Caco-2 (cell line): ENCODE measurements at places on chromosomes 6 and 20. TPM values are rescaled to one million over a fixed set of nuclear protein-coding genes. Genes with fewer than 3 reads are reported as not detected.

- H3K4me1 ChIP-seq, result peaks cover 3% of the 10 kb centered on the region; the same call in 1 of the 2 replicates
- no peaks in the 10 kb centered on the region for H3K27me3 ChIP-seq
- no peaks in the 10 kb centered on the region for H3K36me3 ChIP-seq
- DNase-seq, result no peak
- H3K4me3 ChIP-seq, result no peak overlapping the region
Observed at GRCh38 chr6:110395221-110395620, 20.2 kb downstream of the DDO start.

The TTLL9 gene
- total RNA-seq, result not detected in 2 replicates

- no peak for DNase-seq
- no peaks in the 10 kb centered on the region for H3K27me3 ChIP-seq
- H3K36me3 ChIP-seq, result no peaks in the 10 kb centered on the region
Observed at GRCh38 chr6:85421181-85421580, 28.7 kb upstream of the NT5E start.

DNA sequence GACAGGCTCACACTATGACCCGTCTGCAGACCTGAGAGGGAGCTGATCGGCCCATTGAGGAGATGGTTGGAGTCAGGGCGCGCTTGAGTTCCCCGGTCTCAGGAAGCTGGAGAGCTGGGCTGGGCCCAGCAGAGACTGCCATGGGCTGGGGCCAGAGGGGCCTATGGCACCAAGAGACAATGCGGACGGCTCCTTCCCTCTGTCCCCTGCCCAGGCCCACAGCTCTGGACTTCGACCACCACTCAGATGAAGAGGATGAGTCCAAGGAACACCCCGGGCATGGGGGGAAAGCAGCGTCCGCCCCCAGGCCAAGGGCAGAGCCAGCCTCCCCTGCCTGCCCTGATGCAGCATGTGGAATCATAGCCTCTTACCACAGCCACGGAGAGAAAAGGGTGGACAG is 40.2 kb upstream of the PHACTR3 start:
- no peaks in the 10 kb centered on the region for H3K4me1 ChIP-seq
- H3K36me3 ChIP-seq, result no peaks in the 10 kb centered on the region
- H3K4me3 ChIP-seq, result no peak overlapping the region
- peak; percentile 41 for DNase-seq
- H3K27me3 ChIP-seq, result no peaks in the 10 kb centered on the region; the same call in 1 of the 2 replicates

- no peak for DNase-seq
- H3K4me3 ChIP-seq, result no peak overlapping the region
Observed at GRCh38 chr6:7658543-7658942, 67.4 kb upstream of the BMP6 start.

DNA sequence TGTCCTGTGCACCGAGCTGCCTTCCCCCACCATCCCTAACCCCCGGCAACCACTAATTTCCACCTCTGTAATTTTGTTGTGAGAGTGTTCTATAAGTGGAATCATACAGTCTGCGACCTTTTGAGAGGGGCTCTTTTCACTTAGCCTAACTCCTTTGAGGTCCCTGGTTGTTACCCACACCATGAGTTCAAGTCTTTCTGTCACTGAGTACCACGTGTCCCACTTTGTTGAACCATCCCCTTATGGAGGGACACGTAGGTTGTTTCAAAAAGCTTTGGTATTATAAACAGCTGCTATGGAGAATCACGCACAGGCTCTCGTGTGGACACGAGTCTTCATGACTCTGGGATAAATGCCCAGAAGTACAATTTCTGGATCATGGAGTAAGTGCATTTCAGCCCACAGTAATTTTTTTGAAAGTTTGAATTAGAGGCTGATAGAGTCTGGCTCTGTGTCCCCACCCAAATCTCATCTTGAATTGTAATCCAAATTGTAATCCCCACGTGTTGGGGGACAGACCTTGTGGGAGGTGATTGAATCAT is 9.5 kb downstream of the FAM209B start:
- no peak for DNase-seq
- no peaks in the 10 kb centered on the region for H3K4me1 ChIP-seq
- no peaks in the 10 kb centered on the region for H3K27me3 ChIP-seq
- no peak overlapping the region for H3K4me3 ChIP-seq

- peak; percentile 54 for DNase-seq
- no peaks in the 10 kb centered on the region for H3K36me3 ChIP-seq
- H3K27me3 ChIP-seq, result no peaks in the 10 kb centered on the region
- no peak overlapping the region for H3K4me3 ChIP-seq
- H3K27ac ChIP-seq, result peak overlapping the region; percentile 37
Observed at GRCh38 chr6:144158133-144158532, 7.8 kb downstream of the STX11 start.

- H3K36me3 ChIP-seq, result no peaks in the 10 kb centered on the region
- H3K4me1 ChIP-seq, result no peaks in the 10 kb centered on the region
- no peak overlapping the region for H3K27ac ChIP-seq
- no peaks in the 10 kb centered on the region for H3K27me3 ChIP-seq
Observed at GRCh38 chr20:11338496-11339306, 579.0 kb upstream of the BTBD3 start.

DNA sequence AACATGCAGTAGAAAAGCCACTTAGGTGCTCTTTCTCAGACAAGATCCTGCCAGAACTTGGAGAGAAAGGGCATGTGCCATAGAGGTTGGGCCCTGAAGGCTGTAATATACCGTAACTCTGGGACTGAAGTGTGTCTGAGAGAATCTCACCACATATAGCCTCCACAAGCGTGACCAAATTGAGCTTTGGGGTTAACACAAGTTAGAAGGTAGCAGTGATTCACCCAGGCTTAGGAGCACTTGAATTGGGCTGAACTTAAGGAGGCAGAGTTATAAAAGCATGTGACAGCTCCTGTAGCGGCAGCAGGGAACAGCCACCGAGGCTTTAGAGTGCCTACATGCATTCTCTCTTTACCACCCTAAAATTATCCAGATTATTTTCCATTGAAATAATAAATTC is 361.6 kb downstream of the PHF3 start:
- H3K4me3 ChIP-seq, result no peak overlapping the region
- H3K27ac ChIP-seq, result no peak overlapping the region
- no peak for DNase-seq
- no peaks in the 10 kb centered on the region for H3K27me3 ChIP-seq
- H3K36me3 ChIP-seq, result no peaks in the 10 kb centered on the region

- no peak overlapping the region for H3K27ac ChIP-seq
- no peak overlapping the region for H3K4me3 ChIP-seq
- H3K27me3 ChIP-seq, result peaks cover 4% of the 10 kb centered on the region
- DNase-seq, result no peak
Observed at GRCh38 chr20:44022464-44022863, 107.8 kb downstream of the TOX2 start.

DNA sequence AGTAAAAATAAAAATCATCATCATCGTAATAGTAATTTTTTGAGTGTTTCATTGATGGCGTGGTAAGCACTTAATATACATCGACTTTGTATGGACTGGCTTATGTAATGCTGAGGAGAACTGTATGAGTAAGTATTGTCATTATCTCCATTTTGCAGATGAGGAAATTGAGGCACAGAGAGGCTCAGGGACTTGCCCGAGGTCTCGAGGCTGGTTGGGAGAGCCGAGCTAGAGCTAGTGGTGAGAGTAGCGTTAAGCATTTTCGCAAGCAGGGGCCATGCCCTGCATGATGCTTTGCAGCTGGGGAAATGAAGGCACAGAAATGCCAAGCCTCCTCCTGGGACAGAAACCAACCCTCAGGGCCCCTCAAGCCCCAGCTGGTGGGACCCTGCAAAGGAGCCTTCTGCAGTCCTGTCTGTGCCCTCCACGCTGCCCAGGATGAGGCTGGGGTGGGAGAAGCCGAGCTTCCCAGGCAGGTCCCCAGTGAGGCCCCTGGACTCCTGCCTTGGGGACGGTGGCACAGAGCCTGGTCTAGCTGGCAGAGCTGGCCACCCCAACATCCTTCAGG is 31.1 kb upstream of the STX16 start:
- no peak overlapping the region for H3K4me3 ChIP-seq
- H3K4me1 ChIP-seq, result no peaks in the 10 kb centered on the region; the same call in 1 of the 2 replicates
- peak; percentile 79 for DNase-seq
- H3K27me3 ChIP-seq, result no peaks in the 10 kb centered on the region

GRCh38 chr6:31210123-31210522 is 39.6 kb upstream of the POU5F1 start:
- no peaks in the 10 kb centered on the region for H3K27me3 ChIP-seq
- H3K27ac ChIP-seq, result peak overlapping the region; percentile 82
- H3K4me1 ChIP-seq, result peaks cover 41% of the 10 kb centered on the region
- no peak overlapping the region for H3K4me3 ChIP-seq

- no peak overlapping the region for H3K27ac ChIP-seq
- no peaks in the 10 kb centered on the region for H3K27me3 ChIP-seq
- no peaks in the 10 kb centered on the region for H3K36me3 ChIP-seq
- H3K4me3 ChIP-seq, result no peak overlapping the region
- no peaks in the 10 kb centered on the region for H3K4me1 ChIP-seq
Observed at GRCh38 chr20:8633366-8633765, 435.5 kb upstream of the PLCB4 start.

The GMPR gene
- total RNA-seq, result 1.1 and 1.3 TPM in 2 replicates

The PROKR2 gene
- not detected in 2 replicates for total RNA-seq

The DOK5 gene
- not detected in 2 replicates for total RNA-seq

- no peak overlapping the region for H3K4me3 ChIP-seq
- H3K27me3 ChIP-seq, result no peaks in the 10 kb centered on the region
- H3K27ac ChIP-seq, result no peak overlapping the region
- no peaks in the 10 kb centered on the region for H3K36me3 ChIP-seq
- DNase-seq, result peak; percentile 40
Observed at GRCh38 chr6:139981768-139982181, 607.3 kb upstream of the CITED2 start.

- no peaks in the 10 kb centered on the region for H3K36me3 ChIP-seq
- no peaks in the 10 kb centered on the region for H3K27me3 ChIP-seq
- peaks cover 6% of the 10 kb centered on the region; the same call in 1 of the 2 replicates for H3K4me1 ChIP-seq
- H3K27ac ChIP-seq, result no peak overlapping the region
Observed at GRCh38 chr20:1952737-1953530, 40.9 kb downstream of the PDYN start.

The MAP1LC3A gene
- total RNA-seq, result 0.88 and 0.95 TPM in 2 replicates

- no peak for DNase-seq
- peaks cover 11% of the 10 kb centered on the region; the same call in 1 of the 2 replicates for H3K4me1 ChIP-seq
- peaks cover 2% of the 10 kb centered on the region for H3K36me3 ChIP-seq
- no peaks in the 10 kb centered on the region for H3K27me3 ChIP-seq
- H3K27ac ChIP-seq, result peak overlapping the region; percentile 72
- no peak overlapping the region for H3K4me3 ChIP-seq
Observed at GRCh38 chr20:49161428-49162152, 26.5 kb downstream of the STAU1 start.

DNA sequence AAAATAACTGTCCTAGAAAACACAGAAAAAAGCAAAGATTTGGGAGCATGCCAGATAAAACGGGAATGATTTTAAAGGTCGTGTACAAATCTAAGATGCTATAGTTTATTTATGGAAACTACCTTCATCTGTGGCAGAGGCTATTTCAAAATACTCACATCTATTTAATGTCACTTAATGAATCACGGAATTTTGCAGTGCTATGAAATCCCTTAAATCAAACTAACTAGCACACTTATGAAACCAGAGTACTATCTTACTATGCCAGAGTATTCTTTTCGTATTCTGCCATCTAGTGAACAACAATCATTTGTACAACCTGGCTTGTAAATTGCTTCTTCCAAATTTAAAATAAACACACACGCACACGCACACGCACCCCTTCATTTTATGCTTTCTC is 77.9 kb upstream of the BMP5 start:
- no peak overlapping the region for H3K4me3 ChIP-seq
- no peak for DNase-seq
- H3K36me3 ChIP-seq, result no peaks in the 10 kb centered on the region
- H3K27me3 ChIP-seq, result no peaks in the 10 kb centered on the region

DNA sequence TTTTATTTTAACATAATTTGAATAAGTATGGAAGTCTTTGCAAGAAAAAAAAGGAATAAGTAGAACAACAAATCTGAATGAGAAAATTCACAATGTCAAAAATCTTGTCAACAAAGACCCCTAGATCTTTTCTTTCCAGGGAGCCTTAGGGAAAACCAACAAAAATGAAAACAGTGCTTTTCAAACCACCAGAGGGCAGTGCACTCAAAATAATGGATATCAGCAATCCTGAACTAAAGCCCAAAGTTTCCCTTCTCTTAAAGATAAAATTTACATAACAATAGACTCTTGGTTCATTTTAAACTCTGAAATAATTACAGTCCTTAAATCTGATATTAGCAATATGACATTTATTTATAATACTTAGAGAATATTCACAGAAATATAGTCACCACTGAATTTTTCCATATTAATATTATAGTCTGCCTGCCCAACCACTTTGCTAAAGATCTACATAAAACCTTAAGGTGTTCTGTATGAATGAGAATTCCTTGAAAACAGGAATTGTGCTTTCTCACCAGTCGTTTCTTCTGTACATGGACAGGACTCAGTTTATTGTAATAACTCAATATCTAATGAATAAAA is 105.3 kb upstream of the BMP5 start:
- H3K27ac ChIP-seq, result no peak overlapping the region
- H3K36me3 ChIP-seq, result no peaks in the 10 kb centered on the region
- H3K4me1 ChIP-seq, result no peaks in the 10 kb centered on the region
- H3K27me3 ChIP-seq, result no peaks in the 10 kb centered on the region
- no peak for DNase-seq
- no peak overlapping the region for H3K4me3 ChIP-seq

DNA sequence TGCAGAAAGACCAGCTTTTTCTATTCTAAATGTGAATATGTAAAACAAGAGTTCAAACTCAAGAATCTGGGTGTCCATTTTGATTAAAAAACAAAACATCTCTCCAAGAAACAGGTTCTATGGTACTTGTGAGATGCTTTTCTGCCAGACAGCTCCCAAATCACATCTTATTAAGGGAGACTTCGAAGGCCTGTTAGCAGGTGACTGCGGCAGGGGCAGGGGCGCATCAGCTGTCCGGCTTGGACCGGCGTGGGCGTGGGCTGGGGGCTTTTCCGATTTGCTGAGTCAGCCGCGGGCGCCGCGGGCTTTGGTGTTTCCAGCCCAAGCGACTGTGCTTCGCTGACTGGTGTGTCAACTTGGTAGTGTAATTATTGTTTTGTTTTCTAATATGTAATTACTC is 32.6 kb downstream of the TFAP2A start:
- H3K27ac ChIP-seq, result no peak overlapping the region
- no peak overlapping the region for H3K4me3 ChIP-seq
- H3K4me1 ChIP-seq, result peaks cover 11% of the 10 kb centered on the region; the same call in 1 of the 2 replicates
- no peak for DNase-seq
- H3K36me3 ChIP-seq, result no peaks in the 10 kb centered on the region

The PKHD1 gene
- total RNA-seq, result 2.7 and 3.3 TPM in 2 replicates

DNA sequence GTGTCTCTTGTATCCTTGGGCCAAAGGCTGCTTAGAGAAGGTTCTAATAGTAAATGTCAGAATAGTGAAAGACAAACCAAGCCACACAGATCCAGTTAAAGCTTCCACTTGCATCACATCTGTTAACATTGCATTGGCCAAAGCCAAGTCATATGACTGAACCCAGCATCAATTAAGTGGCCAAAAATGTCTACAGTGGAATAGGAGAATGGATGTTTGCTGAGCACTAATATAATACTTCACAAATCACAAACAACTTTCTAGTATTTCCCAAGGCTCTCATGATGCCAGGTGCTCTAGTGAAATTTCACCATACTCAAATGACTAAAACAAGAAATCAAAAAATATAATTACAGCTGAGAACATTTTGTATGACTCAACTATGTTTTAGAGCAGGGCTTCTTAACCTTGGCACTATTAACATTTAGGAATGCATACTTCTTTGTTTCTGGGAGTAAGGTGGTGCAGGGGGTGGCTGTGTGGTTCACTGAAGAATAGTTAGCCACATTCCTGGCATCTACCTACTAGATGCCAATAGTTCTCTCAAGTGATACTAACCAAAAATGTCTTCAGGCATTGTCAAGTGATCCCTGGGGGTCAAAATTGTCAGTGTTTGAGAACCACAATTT is 148.0 kb upstream of the SPTLC3 start:
- no peaks in the 10 kb centered on the region for H3K4me1 ChIP-seq
- H3K36me3 ChIP-seq, result no peaks in the 10 kb centered on the region
- DNase-seq, result no peak
- H3K27ac ChIP-seq, result no peak overlapping the region
- no peaks in the 10 kb centered on the region for H3K27me3 ChIP-seq
- no peak overlapping the region for H3K4me3 ChIP-seq
